ENCODE measurements at places on chromosomes 6 and 20.

DNA sequence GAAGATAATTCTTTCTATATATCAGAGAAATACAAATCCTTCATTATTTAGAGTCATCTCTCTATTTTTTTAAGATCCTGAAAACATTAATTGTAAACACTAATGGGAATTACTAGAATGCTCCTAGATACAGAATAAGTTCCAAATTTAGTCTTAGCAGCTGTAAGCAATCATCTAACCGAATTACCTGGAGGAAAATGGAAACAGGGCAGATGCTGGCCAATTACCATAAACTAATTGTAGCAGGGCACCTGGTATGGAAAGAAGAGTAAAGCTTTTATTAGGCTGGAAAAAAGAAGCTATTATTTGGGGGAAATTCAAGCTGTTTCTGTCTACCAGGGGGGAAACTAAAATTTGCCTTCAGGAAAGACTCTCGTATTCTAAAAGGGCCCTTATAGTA is 257.5 kb downstream of the MMUT start:
- no peak for DNase-seq

DNA sequence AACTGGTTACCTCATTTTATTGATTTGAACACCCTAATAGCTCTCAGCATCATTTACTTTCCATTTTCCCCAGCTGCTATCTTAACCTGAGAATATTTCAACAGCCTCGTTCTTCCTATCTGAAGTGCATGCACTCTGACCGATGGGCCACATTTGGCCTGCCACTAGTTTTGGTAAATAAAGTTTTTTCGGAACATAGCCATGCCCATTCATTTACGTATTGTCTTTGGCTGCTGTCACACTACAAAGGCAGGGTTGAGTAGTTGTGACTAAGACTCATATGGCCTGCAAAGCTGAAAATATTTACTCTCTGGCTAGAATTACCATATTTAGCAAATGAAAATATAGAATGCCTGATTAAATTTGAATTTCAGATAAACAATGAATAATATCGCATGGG is 10.8 kb downstream of the ADGRF4 start:
- no peak for DNase-seq

DNA sequence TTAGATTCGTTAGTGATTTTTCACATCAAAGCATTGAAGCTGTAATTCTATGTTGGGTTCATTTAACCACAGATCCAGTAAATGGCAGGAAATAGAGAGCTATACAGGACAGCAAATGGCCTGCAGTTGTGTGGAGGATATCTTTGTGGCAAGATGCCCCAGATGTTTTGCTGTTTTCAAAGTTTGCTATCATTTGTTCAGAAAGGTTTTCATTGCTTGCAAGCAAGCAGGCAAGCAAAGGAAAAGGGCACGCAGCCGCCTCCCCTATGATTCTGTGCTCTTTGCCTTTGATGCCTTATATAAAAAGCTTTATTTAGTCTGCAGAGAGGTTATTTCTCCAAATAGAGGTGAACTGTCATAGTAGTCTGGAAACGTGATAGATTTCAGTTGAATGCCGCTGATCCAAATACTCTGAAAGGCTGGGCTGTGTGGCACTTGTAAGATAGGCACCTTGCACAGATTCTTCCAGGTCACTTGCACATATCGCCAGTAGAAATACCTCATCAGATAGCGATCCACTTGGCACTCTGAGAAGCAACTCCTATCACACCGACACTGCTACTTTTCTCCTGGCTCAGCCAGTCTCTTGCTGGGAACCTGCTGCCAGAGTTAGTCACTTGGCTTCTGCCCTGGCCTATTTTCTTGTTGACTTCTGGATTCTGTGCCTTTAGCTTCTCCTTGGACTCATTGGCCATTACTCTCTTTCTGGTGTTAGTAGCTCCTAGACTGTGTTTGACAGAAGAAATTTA is 66.4 kb downstream of the UTRN start:
- DNase-seq: no peak

- no peak for DNase-seq
These were observed 270.3 kb downstream of the LAMA2 start for GRCh38 chr6:129153257-129153656.

- DNase-seq: no peak
These were observed 15.2 kb downstream of the KIF25 start for GRCh38 chr6:168012431-168013249.

DNA sequence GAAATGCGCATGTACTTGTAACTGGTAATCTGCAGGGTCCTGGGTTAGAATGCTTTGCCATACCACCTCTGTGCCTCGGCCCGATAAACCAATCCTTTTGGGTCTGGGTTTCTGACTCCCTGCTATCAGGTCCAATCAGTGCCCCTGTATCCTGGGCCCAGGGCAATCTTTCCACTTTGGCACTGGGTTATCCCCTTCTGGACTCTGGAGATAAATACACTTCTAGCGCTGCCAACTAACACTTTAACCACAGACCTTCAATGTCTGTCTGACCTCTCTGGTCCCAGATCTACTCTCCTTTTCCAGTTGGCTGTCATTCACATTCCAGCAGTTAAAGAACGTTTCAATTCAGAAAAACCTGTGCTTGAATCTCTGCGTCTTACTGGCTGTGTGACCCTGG is 55.3 kb downstream of the DNAAF9 start:
- DNase-seq: no peak

- DNase-seq: no peak
These were observed 636.8 kb downstream of the PRKN start for GRCh38 chr6:162090734-162091133.

DNA sequence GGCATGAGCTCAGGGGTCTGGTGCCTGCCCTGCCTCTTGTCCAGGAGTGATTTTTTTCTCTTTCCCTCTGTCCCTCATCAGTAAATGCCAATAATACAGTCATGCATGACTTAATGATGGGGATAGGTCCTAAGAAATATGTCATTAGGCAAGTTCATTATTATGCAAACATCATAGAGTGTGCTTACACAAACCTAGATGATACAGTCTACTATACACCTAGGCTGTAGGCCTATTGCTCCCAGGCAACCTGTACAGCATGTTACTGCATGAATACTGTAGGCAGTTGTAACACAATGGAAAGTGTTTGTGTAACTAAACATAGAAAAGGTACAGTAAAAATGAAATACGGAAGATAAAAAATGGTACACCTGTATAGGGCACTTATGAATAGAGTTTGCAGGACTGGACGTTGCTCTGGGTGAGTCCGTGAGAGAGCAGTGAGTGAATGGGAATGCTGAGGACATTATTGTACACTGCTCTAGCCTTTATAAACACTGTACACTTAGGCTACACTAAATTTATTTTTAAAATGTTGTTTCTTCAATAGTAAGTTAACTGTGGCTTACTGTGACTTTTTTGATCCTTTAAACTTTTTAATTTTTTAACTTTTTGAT is 22.1 kb downstream of the PBOV1 start:
- no peak for DNase-seq

GRCh38 chr6:13703496-13703895 is 8.1 kb downstream of the RANBP9 start:
- DNase-seq: no peak

DNA sequence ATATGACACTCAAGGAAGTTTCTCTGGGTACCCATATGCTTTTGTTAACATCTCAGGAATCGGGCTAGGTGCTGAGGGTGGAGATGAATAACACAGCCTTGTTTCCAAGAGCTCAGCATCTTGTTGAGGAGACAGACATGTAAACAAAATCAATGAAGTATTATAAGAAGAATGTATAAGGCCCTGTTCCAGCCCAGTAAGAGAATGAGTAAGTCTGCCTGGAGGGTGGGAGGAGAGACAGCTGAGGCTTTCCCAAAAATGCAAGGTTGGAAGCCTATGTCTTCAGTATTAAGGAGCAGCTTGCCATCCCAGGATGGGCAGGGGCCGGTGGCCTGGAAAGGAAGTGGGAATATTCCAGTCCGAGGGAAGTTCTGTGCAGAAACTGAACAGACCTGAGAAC is 615.3 kb upstream of the BTBD3 start:
- DNase-seq: no peak

GRCh38 chr20:23639490-23639958 is 1.8 kb upstream of the CST3 start:
- DNase-seq: no peak

DNA sequence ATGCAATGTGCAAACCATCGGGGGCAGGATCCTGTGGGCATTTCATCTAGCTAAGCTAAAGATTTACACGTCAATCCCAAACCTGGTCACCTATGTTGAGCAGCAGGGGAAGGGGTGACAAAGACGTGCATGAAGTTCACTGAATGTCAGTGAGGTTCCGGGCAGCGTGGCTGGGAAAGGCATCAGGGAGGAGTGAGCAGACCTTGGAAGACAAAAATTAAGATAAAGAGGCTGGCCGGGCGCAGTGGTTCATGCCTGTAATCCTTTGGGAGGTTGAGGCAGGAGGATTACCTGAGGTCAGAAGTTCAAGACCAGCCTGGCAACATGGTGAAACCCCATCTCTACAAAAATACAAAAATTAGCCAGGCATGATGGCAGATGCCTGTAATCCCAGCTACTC is 126.1 kb downstream of the PREX1 start:
- DNase-seq: no peak

DNA sequence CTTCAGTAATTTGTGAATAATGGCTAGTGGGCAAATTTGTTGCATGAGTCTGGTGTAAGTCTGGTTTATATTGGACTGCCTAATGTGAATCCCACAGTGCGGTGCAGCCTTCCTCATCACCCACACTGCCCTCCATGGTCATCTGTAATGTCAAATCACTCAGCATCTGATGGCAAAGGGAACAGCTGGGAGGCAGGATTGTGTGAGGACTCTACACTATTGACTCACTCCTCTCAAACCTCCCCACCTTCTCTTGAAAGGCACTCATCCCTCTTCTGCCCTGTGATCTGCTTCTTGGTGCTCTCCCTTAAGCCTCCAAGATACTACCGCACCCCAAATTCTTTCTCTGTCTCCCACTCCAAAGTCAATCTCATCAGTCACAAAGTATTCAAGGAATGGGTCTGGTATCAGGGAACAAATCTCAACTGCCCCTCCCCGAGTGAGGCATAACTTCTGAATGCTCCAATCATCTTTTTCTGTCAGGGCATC is 146.0 kb upstream of the BEND6 start:
- no peak for DNase-seq

- DNase-seq: no peak
These were observed 86.4 kb upstream of the CLDN20 start for GRCh38 chr6:155177363-155177961.

DNA sequence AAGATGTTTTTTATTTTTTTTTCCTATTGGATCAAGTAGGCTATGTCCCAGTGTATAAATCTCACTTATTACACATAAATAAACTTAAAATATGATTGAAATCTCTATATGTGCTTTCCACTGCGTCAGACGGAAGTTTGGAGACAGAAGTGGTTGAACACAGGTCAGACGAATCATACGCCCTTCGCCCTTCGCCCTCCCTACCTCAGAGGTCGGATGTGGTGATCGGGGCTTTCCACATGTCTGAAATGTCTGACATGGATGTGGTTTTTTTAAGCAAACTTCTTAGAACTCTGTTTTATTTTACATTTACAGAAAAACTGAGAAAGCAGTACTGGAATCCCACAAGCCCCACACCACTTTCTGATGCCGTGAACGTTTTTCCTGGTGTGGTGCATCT is 344.4 kb downstream of the THBS2 start:
- DNase-seq: no peak

DNA sequence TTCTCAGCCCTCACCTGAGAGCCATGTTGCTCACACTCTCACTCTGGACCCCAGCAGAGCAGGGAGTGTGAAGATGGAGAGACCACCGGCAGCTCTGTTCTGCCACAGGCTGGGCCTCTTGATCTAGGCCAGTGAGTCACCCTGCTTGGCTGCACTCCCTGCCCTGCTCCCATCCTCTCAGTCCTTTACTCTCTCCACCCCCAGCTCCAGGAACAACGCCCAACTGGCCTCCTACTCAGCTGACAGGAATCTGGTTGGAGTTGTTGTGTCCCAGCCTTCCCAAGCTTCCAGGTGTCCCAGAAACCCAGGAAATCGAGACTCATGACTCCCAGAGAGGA is at the start of gene PSORS1C1:
Gene PSORS1C1 (plus strand): TSS at position 260 of the 338 bp plus-strand sequence. CDS start 14,833 bp downstream, outside the sequence.
- DNase-seq: no peak

DNA sequence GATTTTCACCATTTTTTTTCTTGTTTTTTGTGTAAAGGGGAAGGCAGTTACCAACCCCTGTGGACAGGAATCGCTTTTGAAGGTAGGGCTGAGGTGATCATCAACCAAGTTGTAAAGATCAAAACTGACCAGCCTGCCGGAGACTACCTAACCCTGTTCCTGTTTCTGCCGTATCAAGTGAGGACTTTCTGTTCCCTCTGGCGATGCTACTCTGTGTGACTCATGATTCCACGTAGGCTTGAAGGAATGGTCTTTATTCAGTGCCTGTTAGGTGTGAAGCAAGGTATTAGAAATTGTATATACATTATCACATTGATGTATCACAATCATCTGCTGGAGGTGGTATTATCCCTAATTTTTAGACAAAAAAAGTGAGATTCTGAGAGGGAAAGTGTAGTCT is 161.3 kb downstream of the SOX4 start:
- DNase-seq: no peak

DNA sequence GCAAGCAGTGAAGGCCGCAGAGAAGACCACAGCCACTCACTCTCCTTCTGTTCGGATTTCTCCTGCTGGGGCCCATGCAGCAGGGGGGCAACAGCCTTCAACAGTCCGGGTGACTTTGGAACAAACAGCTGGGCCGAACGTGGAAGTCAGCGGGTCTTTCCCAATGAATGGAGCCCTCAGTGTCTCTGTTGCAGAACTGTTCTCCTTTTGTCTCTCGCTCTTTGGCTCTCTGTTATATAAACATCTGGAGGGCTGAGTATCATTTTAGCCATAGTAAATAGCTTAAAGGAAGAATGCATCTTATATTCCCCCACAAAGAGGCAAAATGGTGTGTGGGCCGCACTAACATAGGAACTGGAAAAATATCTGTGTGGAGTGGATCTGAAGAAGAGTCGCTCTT is 136.7 kb upstream of the RALGAPA2 start:
- no peak for DNase-seq

DNA sequence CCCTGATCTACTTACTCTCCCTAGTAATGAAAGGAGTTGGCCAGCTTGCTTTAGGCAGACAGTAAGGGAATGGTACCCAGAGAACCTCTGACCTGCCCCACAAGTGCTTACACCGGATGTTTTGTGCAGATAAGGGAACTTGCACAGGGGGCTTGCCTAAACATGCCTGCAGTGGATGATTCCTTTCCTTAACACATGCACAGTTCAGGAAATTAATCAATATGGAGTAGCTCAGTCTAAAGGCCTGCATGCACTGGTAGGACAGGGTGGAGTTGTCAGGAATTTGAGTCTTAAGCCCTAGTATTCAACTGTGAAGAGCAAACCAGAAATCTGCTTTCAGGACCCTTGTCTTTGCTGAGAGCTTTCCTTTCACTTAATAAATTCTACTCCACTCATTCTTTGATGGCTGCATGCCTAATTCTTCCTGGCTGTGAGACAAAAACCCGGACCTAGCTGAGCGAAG is 3.9 kb upstream of the TRIM38 start:
- DNase-seq: no peak
